Activated CD8-positive, alpha-beta T cell treated with anti-CD3 and anti-CD28 coated beads for 36 hours (primary cell): ENCODE measurements at places on chromosomes 1 and 21. TPM values are rescaled to one million over a fixed set of nuclear protein-coding genes. Genes with fewer than 3 reads are reported as not detected.

NBPF3 gene
- 9.4 TPM for total RNA-seq

SLC35D1 gene
- 8.3 TPM for total RNA-seq

ZBTB8B gene
- not detected for total RNA-seq

TACSTD2 gene
- 0.92 TPM for total RNA-seq

PLEKHN1 gene
- 1.3 TPM for total RNA-seq

PAFAH2 gene
- total RNA-seq = 8.0 TPM

AMY1C gene
- not detected for total RNA-seq

SYTL1 gene
- 80.6 TPM for total RNA-seq

TIAM1 gene
- 38.5 TPM for total RNA-seq

DNA sequence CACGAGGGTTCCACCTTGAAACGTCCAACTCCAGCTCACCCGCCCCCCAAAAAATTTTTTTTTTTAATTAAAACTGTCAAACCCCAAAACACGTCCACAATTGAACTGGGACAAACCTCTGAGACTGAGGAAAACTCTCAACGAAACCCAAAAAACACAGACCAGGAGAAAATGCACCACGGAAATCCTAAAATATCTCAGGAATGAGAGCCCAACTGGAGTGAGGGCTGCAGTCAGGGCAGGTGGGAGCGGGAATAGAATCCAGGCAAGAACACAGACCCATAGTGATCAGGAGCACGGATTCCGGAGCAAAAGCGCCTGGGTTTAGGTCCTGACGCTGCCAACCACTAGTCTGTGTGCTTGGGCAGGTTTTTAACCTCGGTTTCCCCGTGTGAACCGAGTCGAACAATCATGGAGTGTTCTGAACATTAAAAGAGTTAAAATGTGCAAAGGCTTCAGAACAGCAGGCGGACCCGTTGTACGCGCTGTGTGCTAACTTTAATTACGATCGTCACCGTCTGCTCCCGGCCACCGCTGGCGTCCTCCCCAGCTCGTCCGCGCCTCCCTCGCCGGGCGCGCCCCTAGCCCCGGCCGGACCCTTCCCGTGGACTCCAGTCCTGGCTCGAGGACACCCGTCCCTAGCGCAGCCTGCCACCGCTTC is 624 bp downstream of the ARHGAP29 start:
- peak; percentile 12 for DNase-seq

DNA sequence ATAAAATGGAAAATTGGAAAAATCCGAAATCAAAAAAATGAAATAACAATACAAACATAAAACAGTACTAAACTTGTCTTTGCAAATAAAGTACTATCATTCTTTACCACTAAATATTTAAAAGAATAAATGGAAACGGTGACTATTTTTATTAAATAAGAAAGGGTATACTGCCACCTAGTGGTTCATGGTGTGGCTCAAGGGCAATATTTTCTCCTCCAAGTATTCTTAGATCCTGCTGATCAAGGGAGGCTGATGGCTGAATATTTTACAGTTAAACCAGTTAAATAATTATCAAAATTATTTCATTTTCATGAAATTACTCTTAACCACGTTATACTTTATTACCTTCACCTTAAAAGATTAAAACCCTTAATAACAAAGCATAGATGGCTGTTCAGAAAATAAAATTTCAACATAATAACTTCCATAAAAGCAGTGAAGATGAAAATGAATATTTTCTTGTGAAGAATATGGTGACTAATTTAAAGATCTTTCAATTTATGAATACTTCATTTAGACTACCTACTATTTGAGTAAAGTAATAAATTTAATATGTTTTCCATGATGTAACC is 1793.9 kb downstream of the NCAM2 start:
- DNase-seq = peak; percentile 35

DNA sequence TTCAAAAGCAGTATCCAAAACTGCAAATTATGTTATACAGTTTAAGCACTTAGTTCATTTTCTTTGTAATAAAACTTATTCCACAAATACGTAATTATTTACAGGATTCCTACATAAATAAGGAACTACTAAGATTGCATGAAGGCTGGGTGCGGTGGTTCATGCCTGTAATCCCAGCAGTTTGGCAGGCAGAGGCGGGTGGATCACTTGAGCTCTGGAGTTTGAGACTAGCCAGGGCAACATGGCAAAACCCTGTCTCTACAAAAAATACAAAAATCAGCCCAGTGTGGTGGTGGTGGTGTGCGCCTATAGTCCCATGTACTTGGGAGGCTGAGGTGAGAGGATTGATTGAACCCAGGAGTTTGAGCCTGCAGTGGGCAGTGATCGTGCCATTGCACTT is 69.3 kb downstream of the POU2F1 start:
- no peak for DNase-seq

GRCh38 chr1:52544665-52545525 is 8.0 kb downstream of the TUT4 start:
- DNase-seq = no peak

GRCh38 chr1:38071312-38072256 is 25.0 kb upstream of the POU3F1 start:
- no peak for DNase-seq

DNA sequence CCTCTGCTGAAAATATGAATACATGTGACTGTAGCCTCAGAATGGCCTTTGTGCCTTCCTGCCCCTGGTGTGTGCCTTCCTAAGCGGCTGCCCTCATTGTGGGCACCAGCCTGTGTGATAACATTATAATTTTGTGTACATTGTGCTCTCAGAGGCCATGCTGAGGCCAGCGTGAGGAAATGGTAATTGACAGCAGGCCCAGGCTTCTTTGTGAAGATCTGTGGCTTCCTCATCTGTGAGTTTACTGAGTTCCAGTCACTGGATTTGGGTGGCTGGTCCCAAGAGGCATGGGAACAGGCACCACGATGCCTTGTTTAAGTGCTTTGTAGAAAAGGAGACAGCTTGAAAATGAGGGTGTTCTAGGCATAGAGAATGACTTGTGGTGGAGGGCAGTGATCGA is 389.3 kb downstream of the OMA1 start:
- no peak for DNase-seq

DNA sequence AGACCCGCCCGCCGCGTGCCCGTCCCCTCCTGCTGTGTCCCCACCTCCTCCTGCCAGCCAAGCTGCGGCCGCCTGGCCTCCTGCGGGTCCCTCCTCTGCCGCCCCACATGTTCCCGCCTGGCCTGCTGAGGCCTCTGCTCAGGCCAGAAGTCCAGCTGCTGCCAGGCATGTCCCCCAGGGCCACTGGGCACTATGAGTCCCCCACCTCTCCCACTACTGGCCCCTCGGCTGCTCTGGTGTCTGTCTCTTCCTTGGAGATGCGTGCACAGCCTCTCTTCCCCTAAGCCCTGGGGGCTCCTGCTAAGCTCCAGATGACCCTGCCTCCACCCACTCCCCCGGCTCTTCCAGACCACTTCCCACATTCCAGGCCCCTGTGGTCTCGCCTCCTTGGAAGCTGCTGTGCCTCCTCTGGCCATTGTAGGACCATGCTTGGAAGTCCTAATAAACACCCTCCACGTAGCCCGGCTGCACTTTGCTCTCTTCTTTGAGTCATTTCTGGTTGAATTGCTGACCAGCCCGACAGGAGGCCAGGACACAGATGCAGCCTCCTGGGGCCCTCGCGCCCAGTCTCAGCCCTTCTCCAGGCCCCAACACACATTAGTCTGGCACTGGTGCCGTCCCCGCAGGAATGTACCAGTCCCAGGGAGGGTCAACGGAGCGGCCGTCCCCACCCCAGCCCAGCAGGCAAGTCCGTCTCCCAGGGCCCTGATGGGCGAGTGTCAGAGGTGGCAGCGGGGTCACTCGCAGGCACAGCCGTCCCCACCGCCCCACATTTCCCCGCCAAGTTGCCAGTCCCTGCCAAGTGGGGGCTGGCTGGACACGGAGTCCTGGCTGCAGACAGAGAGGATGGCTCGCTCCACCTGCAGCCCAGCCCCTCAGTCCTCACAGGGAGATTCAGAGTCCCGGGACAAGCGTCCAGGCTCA is 1.1 kb downstream of the KRTAP10-12 start:
- DNase-seq = no peak

GRCh38 chr21:39441502-39442475 is 3.8 kb downstream of the LCA5L start:
- DNase-seq = peak; percentile 46

- DNase-seq = no peak
Measured at GRCh38 chr1:208047975-208048374, 137.1 kb upstream of the CD34 start.

GRCh38 chr1:45407629-45408287 is 67.5 kb upstream of the MUTYH start:
- no peak for DNase-seq

DNA sequence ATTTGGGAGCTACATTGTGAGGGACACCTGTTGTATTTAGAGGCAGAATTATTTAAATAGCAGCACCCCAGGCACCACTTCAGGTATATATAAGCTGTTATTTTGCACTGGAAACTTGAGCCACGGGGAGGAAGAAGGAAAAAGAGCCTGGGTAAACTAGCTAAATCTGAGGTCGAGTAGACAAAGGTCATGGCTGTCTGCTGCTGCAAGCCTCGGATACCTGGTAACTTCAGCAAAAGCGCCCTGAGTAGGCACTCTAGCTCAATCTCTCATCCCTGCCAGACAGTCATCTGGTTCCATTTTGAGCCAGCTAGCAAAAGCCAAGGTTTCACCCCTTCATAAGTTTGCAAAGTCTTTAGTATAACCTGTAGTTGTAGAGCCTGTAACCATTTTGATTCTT is 101.9 kb upstream of the ZNF644 start:
- no peak for DNase-seq

DNA sequence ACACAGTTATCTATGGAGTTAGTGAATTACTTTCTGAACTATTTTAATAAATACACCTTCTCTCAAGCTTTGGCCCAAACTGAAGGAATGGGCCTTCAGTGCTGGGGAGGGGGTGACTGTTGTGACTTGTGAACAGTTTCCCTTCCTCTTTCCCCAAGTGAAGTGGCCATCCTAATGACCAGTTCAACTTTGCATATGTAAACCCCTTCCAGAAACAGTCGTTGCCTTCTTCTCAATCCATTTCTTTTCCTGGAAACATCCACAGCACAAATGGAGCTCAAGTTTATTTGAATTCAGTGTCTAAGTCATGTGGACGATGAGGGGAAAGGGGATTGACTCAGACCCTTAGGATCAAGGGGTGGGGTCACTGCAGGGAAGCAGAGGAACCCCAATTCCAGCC is 1.3 kb upstream of the INPP5B start:
- no peak for DNase-seq

DNA sequence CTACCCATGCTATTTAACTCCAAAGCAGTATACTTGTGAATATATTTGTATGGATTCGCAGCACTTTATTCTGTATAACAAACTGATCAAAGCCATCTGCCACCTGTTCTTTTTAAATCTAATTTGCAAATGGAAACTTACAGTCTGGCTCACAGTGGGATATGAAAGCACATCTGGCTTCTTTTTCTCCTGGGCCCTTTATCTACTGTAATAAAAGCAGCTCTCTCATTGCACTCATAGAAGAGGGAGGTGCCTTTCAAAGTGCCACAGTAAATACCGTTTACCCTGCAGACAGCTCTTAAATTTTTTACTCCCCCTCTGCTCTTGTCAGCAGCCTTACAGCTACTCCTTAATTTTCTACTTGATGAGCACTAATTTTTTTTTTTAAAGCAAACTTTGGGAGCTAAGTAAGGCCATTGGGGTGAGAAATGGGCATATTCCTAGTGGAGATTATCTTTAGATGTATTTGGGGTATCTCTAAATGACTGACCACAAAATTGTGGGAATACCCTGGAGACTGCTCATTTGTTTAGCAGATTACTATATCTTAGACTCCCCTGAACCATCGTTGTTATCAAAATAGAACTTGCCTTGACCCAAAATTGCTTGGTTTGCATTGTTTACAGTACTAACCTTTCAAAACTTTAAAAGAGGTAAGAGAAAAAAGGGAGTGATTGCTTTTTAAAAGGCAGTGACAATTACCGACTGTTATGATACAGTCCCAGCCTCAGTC is 110.1 kb downstream of the VPS13D start:
- DNase-seq = no peak

GRCh38 chr21:42423197-42423675 is 19.5 kb downstream of the UBASH3A start:
- DNase-seq = peak; percentile 83

- no peak for DNase-seq
Measured at GRCh38 chr21:40620386-40621145, 226.4 kb downstream of the DSCAM start.

- DNase-seq = no peak
Measured at GRCh38 chr1:79431340-79431739, 424.8 kb upstream of the ADGRL4 start.

GRCh38 chr1:209883341-209883971 is 54.6 kb upstream of the SYT14 start:
- no peak for DNase-seq

DNA sequence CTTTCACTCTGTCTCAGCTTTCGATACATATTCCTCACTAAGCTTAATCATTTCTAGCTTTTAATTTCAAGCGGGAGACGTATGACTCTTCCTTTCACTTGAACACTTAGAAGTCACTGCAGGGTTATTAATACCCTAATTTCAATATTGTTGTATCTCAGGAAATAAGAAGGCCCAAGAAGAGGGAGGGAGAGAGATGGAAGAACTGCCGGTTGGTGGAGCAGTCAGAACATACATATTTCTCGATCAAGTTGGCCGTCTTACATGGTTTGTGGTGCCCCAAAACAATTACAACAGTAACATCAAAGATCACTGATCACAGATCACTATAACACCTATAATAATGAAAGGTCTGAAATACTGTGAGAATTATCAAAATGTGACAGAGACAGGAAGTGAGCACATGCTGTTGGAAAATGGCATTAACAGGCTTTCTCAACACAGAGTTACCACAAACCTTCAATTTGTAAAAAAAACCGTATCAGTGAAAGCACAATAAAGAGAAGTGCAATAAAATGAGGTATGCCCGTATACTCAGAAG is 145.4 kb upstream of the HP1BP3 start:
- DNase-seq = peak; percentile 34

DNA sequence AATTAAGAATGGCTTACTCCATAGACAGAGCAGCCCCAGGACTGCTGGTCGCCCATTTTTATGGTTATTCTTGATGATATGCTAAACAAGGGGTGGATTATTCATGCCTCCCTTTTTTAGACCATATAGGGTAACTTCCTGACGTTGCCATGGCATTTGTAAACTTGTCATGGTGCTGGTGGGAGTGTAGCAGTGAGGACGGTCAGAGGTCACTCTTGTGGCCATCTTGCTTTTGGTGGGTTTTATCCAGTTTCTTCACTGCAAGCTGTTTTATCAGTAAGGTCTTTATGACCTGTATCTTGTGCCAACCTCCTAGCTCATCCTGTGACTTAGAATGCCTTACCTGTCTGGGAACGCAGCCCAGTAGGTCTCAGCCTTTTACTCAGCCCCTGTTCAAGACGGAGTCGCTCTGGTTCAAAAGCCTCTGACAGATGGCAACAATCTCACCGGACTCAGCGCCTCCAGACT is 5.2 kb upstream of the AGPAT3 start:
- DNase-seq = no peak

DNA sequence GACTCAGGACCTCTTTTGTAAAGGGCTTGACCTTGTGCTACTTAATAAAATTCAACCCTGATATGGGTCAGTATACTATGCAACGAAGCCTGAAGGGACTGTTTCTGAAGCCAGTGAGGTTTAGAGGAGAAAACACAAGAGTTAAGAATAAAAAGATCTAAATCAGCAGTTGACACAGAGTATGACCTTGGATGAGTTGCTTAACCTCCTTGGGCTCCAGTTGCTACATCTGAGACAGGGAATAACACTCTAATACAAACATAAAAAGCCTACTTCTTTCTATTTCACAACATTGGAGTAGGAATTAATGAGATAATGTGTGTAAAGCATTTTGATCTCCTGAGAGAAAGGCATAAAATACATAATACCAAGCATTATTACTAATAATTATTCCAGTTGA is 882.4 kb upstream of the ADGRL2 start:
- no peak for DNase-seq

- no peak for DNase-seq
Measured at GRCh38 chr1:82612986-82613385, 812.3 kb downstream of the ADGRL2 start.
